GM12878 (cell line): ENCODE measurements at places on chromosomes 6 and 20. TPM values are rescaled to one million over a fixed set of nuclear protein-coding genes. Genes with fewer than 3 reads are reported as not detected.

GRCh38 chr20:38216746-38217595, 43.6 kb downstream of the KIAA1755 start:
- no peaks in the 10 kb centered on the region for H3K36me3 ChIP-seq
- H3K4me3 ChIP-seq, result no peak overlapping the region
- no peaks in the 10 kb centered on the region for H3K4me1 ChIP-seq

DNA sequence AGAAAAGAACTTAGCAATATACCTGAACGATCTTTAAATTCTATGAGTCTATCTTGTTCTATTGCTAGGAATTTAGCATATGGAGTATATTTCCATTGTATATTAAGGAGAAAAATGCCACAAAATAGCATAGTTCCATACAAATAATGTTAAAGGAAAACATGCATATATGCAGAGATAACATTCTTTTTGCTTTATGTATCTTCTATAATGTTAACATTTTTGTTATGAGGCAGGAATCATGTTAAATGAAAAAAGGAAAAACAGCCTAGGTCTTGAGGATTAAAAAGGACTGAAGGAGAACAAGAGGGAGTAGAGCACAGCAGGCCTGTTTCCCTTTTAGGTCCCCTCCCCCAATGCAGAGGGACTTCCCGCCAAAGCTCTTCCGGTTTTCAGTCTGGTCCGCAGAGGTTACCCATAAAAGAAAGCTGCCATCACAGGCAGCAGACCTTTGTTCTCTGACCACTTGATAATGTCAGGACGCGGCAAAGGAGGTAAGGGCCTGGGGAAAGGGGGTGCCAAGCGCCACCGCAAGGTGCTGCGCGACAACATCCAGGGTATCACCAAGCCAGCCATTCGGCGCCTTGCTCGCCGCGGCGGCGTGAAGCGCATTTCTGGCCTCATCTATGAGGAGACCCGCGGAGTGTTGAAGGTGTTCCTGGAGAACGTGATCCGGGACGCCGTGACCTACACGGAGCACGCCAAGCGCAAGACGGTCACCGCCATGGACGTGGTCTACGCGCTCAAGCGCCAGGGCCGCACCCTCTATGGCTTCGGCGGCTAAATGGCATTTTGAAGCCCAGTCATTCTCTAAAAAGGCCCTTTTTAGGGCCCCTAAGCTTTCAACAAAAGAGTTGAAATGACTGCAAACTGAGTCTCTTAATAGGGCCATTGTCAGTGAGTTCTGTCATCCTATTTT, 108.4 kb upstream of the PRSS16 start:
- no peaks in the 10 kb centered on the region for H3K36me3 ChIP-seq
- no peaks in the 10 kb centered on the region for H3K27me3 ChIP-seq
- peak; percentile 95 for DNase-seq
- peaks cover 25% of the 10 kb centered on the region for H3K4me1 ChIP-seq
- peak overlapping the region; percentile 94 for H3K27ac ChIP-seq

GRCh38 chr20:48932375-48932941, 10.9 kb downstream of the ARFGEF2 start:
- no peak overlapping the region for H3K27ac ChIP-seq
- peaks cover 3% of the 10 kb centered on the region for H3K4me1 ChIP-seq
- H3K27me3 ChIP-seq, result no peaks in the 10 kb centered on the region
- DNase-seq, result no peak
- no peak overlapping the region for H3K4me3 ChIP-seq

GRCh38 chr6:18350712-18351111, 36.4 kb upstream of the RNF144B start:
- DNase-seq, result no peak
- H3K36me3 ChIP-seq, result no peaks in the 10 kb centered on the region
- H3K4me1 ChIP-seq, result no peaks in the 10 kb centered on the region
- no peaks in the 10 kb centered on the region for H3K27me3 ChIP-seq
- no peak overlapping the region for H3K4me3 ChIP-seq

DNA sequence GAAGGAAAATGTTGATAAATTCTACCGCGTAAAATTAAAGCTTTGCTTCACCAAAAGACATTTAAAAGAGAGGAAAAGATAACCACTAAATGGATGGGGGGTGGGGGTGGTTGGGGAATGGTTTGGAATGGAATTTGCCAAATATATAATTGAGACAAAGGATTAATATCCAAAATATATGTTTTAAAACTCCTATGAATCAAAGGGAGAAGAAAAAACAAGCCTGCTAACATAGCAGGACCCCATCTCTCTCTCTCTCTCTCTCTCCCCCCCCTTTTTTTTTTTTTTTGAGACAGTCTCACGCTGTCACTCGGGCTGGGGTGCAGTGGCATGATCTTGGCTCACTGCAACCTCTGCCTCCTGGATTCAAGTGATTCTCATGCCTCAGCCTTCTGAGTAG, 13.4 kb upstream of the NR2E1 start:
- H3K27ac ChIP-seq, result no peak overlapping the region
- no peaks in the 10 kb centered on the region for H3K4me1 ChIP-seq
- DNase-seq, result no peak
- peaks cover 8% of the 10 kb centered on the region for H3K27me3 ChIP-seq

DNA sequence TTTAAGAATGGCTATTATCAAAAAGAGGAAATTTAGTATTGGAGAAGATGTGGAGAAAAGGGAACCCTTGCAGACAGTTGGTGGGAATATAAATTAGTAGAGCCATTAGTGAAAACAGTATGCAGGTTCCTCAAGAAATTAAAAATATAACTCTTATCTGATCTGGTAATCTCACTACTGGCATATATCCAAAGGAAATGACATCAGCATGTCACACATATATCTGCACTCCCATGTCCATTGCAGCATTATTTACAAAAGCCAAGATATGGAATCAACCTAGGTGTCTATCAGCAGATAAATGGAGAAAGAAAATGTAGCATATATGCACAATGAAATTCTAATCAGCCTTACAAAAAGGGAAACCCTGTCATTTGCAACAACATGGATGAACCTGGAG, 2.6 kb downstream of the SIRPG start:
- peaks cover 6% of the 10 kb centered on the region for H3K4me1 ChIP-seq
- H3K36me3 ChIP-seq, result no peaks in the 10 kb centered on the region
- no peak overlapping the region for H3K4me3 ChIP-seq
- H3K27ac ChIP-seq, result no peak overlapping the region

DNA sequence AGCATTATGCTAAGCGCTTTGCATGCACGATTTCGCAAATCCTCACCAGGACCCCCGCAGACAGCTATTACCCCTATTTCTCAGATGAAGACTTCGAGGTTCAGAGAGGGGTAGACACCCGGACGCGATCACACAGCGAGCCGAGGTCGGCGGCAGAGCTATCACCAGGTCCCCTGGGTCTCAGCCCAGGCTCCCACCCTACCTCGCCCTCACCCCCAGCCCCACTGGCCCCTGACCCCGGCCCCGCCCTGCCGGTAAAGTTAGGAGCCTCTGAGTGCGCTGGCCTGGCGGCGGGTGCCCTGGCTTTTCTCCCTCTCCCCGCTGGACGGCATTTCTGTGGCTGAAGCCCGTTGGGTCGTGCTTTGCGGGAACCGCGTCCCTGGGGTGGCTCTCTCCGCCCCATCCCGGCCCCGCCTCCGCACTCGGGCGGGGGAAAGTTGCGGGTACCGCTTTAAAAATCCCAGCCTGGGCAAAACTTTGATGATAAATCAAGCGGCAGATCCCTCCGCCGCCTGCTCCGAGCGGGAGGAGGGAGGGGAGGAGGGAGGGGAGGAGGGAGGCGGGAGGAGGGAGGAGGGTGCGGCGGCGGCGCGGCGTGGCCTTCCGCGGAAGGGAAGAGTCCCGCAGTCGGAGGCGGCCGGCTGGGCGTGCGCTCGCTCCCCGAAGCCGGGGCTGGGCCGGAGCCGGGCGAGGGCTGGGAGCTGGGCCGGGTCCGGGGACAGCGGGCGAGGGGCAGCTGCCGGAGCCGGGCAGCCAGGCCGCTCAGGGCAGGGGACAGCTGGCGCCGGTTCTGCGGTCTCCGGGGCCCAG, at the start of gene VSTM2L:
VSTM2L (plus strand) TSS at position 624 of the 810 bp plus-strand sequence. CDS start 224 bp downstream, outside the sequence.
- no peaks in the 10 kb centered on the region; the same call in 1 of the 2 replicates for H3K4me1 ChIP-seq
- H3K36me3 ChIP-seq, result no peaks in the 10 kb centered on the region
- DNase-seq, result no peak
- peaks cover 4% of the 10 kb centered on the region; the same call in 1 of the 2 replicates for H3K27me3 ChIP-seq
- H3K4me3 ChIP-seq, result peak within 1 kb of the TSS; percentile 61; the same call in 1 of the 2 replicates

Gene POM121L2
- total RNA-seq, result not detected in 2 replicates

Gene TAF11
- total RNA-seq, result 27.9 and 30.3 TPM in 2 replicates

Gene ADGRF5
- 0.13 TPM in 2 replicates for total RNA-seq

Gene OR2H1
- total RNA-seq, result not detected in 2 replicates

Gene LPA
- 2.8 TPM in 2 replicates for total RNA-seq
